ENCODE measurements at places on chromosomes 5 and 9. TPM values are rescaled to one million over a fixed set of nuclear protein-coding genes. Genes with fewer than 3 reads are reported as not detected.

GRCh38 chr9:136354592-136355085, 8.9 kb downstream of the DNLZ start:
- DNase-seq: no peak

- DNase-seq: no peak
Observed at GRCh38 chr5:179727106-179727505, 5.5 kb upstream of the MAML1 start.

DNA sequence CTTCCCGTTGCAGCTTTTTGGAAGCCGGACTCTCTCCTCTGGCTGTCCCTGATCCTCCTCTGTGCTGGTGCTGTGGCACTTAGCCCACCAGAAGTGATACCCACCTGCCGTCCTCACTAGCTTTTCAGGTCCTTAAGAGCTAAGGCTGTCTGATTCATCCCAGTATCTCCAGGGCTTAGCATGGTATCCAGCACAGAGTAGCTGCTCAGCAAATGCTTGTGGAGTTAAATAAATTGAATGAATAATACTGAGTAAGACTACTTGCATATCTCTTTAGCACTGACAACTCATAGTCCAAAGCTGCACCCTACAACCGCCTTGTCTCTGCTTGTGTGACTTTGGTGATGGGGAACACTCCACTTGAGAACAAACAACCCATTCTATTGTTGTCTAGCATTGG, 7.7 kb upstream of the XPA start:
- no peak for DNase-seq

DNA sequence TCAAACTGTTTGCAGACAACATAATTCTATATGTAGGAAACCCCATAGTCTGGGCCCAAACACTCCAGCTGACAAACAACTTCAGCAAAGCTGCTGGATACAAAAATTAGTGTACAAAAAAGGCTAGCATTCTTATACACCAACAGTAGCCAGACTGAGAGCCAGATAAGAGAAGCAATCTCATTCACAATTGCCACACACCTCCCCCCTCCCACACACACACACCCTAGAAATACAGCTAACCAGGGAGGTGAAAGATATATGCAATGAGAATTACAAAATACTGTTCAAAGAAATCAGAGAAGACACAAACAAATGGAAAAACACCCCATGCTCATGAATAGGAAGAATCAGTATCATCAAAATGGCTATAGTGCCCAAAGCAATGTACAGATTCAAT, 9.0 kb downstream of the MTREX start:
- no peak for DNase-seq

DNA sequence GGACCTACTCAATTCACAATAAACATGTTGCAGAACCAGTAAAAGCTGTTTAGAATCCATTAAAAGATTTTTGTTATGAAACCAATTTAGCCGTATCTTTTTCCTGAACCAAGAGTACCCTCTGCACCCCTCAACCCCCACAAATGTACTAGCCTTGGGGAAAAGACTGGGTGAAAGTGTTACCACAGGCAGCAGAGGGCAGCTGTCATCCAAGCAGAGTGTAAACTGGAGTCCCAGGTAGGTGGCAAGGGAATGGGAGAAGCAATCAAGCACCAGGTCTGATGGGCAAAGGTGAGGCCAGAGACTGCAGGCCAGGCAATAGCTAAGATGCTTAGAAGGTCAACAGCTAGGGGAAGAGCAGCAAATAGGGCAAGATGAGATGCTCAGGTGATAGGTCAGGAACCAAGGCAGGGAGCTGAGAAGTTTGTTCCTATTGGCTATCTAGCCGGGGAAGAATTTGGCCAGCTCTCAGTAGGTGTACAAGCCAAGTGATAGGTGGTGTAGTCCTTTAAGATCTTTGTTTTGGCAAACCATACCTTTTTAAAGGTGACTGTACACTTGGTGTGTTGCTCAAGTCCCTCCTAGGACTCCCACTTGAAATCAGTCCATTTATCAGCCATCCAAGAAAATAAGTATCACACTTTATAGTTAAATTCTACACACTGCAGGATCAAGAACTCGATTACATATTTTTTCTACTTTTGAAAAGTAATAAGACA, 77.8 kb upstream of the CCDC112 start:
- no peak for DNase-seq

GRCh38 chr9:87731321-87731720, 5.4 kb downstream of the CTSL start:
- no peak for DNase-seq

DNA sequence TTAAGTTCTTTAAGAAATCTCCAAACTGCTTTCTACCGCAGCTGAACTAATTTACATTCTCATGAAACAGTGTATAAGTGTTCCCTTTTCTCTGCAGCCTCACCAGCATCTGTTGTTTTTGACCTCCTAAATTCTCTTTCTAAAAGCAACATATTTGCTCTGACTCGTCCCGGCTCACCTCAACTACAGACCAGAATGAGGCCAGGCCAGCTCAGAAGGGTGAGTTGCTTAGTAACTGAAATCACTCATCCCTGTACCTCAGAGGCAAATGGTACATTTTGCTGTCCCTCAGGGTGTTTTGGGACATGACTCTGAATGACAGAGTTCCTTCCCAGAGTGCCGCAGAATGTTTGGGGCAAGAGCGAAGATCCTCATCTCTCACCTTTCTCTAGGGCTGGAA, 127.5 kb downstream of the FRMD3 start:
- no peak for DNase-seq

DNA sequence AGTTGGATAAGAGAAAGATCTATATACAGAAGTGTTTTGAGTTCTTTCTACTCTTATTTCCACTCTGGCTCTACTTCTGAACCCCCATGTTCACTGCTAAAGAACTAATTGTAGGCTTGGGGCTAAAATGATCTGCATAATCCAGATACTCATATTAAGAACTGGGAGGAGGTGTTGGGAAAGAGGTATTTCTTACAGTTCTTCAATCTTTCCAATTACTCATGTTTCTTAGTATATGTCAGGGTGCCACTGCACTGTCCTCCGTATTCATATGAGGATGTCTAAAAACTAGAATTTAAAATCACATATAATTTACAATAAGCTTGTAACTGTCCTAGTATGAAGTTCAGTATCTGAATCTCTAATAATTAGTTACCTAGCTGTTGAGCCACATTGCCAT, 12.7 kb downstream of the NIPBL start:
- DNase-seq: no peak

The UBTD2 gene
- 16.2 TPM for total RNA-seq

Data from left lung (tissue), 14 donors.